ENCODE measurements at places on chromosomes 12 and 14.

GRCh38 chr12:71536279-71536938 lies 96.8 kb downstream of the LGR5 start:
- DNase-seq, result no peak

DNA sequence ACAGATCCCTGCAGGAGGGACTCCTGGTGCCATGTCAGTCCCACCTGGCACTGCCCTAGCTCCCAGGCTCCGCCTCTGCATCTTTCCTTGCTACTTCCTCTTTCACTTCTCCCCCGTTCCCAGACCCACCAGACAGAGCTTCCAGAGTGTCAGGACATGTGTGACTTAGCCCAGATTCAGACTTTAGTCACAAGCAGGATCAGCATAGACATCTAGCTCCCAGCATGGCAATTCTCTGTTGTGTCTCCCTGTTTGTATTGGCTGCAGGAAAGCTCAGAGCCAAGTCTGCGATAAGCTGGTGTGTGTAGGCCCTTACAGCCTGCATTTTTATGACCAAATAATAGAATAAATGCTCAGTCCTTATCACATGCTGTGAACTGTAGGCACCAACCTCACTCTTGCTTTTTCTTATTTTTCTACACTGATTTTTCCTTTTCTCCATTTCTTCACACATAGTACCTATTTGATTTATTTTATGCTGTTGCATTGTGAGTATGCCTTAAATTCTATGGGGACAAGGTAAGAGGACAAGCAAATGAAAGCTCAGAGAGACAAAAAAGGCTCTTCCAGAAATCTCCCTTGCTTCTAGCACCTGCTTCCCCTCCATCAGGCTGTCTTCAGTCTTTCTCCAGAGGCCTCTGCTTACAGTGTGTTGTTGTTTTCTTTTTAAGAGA lies 5.9 kb downstream of the DHRS2 start:
- no peak for DNase-seq

- no peak for DNase-seq
These were observed 142.3 kb downstream of the DICER1 start for GRCh38 chr14:95015046-95015445.

GRCh38 chr12:116293687-116294453 lies 16.4 kb upstream of the MED13L start:
- DNase-seq, result no peak

- no peak for DNase-seq
These were observed 59.7 kb downstream of the GTF2A1 start for GRCh38 chr14:81161088-81161487.

- DNase-seq, result peak; percentile 60
These were observed at the start of gene SLC41A2 for GRCh38 chr12:104958001-104958804. Gene SLC41A2, minus strand, starts transcription at chr12:104958290. Its CDS starts 29,763 bp downstream, at chr12:104928527.

DNA sequence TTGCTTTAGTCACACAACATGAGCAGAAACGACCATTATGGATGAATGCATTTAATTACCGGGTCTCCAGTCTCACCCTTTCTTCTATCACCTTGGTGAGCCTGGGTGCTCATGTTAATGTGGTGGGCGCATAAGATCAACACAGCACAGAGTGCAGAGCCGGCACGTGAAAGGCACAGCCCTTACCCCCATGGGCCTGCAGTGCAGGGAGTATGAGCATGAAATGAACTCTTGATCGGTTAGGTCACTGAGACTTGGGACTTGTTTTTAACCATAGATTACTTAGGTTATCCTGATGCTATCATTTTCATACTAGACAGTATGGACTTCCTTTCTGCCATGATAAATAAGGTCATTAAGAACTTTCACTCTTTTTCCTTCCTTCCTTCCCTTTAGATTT lies 156.8 kb downstream of the CRADD start:
- no peak for DNase-seq

DNA sequence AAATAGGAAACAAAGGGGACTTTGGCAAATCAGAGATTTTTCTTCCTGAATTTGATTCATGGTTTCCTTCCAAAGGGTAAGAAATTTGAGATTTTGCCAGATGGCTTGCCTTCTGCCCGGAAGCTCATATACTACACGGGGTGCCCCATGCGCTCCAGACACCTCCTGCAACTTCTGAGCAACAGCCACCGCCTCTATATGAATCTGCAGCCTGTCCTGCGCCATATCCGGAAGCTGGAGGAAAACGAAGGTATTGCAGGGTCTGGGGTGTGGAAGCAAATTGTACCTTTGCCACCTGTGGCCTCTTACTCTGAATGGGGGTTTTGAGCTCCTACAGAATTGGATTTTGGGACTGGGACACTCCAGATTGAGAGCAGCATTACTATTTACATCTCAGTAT lies 63.5 kb downstream of the FRMD6 start:
- no peak for DNase-seq
